Fibroblast of skin of left biceps (primary cell): ENCODE measurements at places on chromosomes 4 and X.

DNA sequence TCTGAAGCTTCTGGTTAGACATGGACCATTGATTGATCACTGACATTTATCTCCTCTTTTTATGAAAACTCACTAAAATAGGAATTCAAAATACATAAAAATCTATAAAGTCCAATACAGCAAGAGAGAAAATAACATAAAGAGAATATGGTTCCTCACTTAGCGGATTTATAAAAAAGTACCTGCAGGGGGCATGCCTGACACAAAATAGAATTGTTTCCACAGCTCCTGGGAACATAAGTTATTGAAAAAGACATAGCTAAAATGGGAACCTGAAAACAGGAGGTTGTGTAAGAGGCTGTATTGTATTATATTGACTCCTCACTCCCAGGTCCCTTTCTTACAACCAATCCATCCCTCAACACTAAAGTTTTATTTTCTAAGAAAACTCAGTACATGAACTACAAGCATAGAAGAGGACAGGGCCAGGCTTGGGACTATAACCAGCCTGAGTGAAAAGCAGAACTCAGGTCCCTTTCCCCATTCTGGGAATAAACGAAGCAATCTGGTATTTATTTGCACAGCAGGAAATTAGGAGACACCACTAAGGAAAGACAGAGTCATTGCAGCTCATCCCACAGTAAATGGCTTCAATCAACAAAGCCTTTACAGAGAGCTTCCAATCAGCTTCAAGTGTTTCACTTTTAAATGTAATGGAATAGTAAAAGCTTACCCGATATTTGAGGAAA is 121.1 kb upstream of the NDST4 start:
- no peak for DNase-seq

GRCh38 chr4:156991161-156991560 is 19.6 kb upstream of the PDGFC start:
- DNase-seq, result no peak

DNA sequence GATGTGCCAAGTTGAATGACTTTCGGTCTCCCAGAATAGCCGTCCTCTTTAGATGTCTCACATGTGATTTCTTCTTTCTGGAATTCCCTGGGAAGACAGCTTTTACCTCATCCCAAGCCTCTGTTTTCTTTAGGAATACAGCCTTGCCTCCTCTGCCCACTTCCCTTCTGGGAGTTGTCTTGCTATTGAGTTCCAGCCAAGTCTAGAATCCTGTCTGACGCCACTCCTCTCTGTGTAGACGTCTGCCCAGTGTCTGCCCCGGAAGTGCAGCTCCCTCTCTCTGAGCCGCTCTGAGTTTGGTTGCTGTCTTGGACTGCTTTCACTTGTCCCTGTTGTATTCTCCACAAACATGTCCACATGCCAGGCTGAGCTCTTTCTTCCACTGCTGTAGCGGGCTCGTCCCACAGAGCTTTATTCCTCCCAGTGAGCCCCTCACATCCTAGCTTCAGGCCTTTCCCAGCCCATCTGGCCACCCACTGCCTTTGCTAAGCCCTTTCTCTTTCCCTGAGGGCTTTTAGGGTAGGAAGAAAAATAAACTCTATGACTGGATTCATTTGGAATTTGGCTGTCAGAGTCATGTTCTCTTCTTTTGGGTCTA is 9.0 kb upstream of the IGFBP7 start:
- no peak for DNase-seq

- no peak for DNase-seq
Observed at GRCh38 chr4:26288355-26288909, 32.4 kb upstream of the RBPJ start.

GRCh38 chrX:100090931-100091330 is 319.1 kb downstream of the PCDH19 start:
- DNase-seq, result peak; percentile 47

DNA sequence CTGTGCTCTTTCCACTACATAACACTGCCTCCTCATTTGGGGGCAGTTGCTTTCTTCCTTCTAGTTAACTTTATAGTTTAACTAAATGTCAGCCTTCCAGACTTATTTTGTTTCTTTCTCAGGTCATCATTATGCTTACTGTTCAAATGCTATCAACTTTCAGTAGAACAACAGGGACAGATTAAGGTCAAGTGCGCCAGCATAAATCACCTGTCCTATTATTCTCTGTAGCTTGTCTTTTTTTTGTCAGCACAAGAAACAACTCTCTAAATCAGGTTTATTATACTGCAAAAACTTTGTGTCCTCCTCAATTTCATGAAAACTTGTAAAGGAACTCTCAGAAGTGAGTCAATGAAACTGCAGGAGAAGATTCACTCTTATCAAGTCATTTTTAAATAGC is 19.6 kb downstream of the SPANXA2 start:
- DNase-seq, result no peak

DNA sequence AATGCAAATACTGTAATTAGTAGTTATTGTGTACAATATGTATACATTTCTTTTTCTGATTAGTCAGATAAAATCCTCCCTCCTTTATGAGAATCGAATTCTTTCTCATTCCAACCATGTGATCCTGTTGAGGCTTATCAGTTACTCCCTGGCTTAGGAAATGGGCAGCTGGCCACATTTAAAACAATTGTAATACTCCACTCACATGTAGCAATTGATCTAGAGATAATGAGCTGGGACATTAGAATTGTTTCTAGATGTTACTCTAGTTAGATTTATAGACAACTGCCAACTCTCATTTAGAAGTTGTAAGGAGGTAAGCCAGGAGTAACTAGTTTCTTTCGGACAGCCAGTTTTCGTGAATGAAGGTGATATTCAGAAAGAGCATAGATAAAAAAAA is 859.3 kb upstream of the AADAT start:
- DNase-seq, result no peak

DNA sequence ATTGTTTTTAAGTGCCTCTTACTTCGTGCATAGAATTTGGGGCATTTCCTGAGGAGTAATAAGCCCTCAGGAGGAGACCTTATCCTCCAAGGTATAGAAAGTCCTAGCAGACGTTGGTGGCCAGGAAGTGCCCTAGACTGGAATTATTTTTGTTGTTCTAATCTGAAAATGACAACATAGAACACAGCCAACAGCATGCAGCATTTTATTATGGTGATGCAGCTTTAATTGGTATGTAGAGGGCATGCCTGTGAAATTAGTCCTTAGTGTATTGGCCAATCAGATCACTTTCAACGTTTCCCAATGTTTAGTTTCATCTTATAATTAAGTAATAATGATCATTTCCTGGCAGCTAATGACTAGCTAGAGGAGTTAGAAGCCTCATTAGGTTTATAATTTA is 199.2 kb downstream of the SHROOM3 start:
- peak; percentile 51 for DNase-seq

DNA sequence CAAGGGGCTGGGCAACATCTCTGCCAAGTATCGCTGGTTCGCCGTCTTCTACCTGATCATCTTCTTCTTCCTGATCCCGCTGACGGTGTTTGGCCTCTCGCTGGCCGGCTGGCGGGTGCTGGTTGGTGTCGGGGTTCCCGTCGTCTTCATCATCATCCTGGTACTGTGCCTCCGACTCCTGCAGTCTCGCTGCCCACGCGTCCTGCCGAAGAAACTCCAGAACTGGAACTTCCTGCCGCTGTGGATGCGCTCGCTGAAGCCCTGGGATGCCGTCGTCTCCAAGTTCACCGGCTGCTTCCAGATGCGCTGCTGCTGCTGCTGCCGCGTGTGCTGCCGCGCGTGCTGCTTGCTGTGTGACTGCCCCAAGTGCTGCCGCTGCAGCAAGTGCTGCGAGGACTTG is 20.6 kb downstream of the SLC34A2 start:
- no peak for DNase-seq

- DNase-seq, result peak; percentile 92
Observed at GRCh38 chr4:7872264-7872771, 67.3 kb downstream of the AFAP1 start.

DNA sequence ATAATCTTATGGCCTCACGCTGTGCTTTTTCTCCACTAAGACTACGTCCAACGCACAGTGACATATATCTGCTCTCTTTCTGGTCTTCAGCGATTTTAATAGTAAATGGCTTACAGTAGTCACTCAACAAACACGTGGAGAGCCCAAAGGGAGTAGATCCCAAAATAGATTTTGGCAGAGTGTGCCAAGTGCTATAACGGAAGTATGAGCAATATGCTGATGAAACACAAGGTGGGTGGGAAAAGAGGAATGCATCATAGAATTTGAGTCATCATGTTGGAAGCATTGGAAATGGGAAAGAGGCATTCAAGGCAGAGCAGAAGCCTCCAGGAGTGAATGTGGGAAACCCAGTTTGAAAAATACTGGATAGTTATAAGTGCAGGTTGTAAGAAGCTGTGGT is 129.1 kb upstream of the LDB2 start:
- DNase-seq, result peak; percentile 96

DNA sequence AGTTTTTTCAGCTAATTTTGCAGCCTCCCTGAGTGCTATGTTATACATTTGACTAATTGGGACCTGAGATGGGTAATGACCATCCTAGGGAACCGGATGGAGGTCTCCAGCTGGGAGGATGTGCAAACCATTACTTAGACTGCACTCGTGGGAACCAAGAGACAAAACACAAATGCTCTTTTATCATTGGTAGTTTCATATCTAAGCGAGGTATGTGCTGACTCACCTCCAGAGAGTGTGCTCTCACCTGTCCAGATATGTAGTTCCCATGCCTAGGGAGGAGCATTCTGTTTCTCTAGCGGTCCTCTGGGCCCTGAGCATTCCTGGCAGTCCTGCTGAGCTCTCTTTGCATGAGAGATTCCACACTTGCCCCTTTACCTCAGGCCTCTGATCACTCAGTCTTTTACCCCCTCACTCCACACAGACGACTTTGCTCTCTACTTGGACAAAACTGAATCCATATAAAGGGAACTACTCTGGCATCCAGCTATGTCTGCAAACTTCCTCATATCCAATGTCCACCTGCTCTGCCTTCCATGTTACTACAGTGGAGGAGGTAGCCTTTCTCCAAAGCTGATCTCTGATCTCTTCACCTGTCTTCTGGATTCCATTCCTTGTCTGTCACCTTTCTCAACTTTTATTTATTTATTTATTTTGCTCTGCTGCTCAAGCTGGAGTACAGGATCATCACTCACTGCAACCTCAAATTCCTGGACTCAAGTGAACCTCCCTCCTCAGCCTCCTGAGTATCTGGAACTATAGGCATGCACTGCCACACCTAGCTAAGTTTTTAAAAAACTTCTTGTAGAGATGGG is 88.4 kb downstream of the LRP2BP start:
- no peak for DNase-seq

DNA sequence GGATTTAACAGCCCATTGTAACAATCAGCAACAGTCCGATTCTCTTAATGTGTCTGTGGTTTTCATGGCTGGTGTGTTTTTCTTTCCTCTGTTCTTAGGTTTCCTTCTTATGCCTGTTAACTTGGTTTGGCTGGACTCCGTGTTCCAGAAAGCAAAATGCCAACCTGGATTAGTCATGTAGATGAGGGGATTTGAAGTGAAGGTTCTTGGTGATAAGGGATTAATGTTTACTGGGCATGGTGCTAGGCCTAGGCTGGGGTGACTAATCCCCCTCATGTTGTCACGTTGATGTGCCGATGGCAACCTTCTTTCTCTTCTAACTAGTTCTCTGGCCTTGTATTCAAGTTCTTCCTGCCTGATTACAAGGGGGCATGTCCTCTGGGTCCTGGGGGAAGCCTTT is 85.9 kb downstream of the REPS2 start:
- no peak for DNase-seq
